ENCODE measurements at places on chromosomes 3 and 15.

- DNase-seq, result no peak
Observed at GRCh38 chr3:177725165-177725564, 527.9 kb upstream of the TBL1XR1 start.

GRCh38 chr15:64521201-64521600 is 60.8 kb downstream of the ZNF609 start:
- DNase-seq, result no peak

DNA sequence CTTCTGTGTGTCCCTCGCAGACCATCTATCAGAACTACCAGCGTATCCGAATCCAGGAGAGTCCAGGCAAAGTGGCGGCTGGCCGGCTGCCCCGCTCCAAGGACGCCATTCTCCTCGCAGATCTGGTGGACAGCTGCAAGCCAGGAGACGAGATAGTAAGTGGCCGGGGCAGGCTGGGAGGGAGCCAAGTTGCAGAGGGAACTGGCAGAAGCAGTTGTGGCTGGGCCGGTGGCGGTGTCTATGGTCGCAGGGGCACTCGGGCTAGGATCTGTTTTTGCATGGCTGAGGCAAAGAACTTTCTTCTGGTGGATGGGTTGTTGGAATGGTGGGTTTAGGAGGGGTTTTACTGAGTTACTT is 10.1 kb downstream of the MCM2 start:
- DNase-seq, result no peak

DNA sequence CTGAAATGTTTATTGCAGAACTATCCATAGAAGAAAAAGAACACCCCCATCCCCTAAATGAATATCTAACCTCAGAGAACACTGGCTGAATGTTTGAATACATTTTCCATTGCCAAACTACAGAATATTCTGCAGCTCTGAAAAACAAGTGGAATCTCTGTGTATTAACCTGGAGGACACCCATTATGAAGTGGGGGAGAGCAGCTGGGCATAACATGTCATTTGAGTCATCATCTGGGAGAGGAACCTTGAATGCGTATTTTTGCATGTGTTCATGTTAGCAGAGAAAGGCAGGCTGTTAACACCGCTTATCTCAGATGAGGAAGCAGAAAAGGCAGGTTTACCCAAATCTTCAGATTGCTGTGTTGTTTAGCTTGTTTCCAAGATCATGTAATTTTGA is 31.5 kb downstream of the ESYT3 start:
- no peak for DNase-seq

DNA sequence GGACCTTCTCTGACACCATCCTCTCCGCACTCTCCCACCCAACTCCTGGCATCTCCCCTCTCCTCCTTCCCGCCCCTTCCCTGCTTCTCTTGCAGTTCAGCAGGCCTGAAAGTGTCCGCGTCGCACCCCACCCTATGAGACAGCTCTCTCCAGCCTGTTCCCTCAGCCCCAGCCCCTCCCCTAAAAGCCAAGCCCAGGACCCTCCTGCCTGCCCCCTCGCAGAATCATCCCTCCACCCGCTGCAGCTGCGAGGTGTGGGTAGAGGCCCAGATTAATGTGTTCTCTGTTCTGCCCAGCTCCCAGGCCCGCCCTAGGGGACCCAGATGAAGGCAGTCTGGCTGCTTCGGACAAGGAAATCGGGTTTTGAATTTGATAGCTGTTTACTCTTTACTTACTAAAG is 410 bp downstream of the PRR23E start:
- DNase-seq, result no peak

GRCh38 chr15:82530606-82531379 is 9.5 kb downstream of the RPS17 start:
- DNase-seq, result peak; percentile 62

DNA sequence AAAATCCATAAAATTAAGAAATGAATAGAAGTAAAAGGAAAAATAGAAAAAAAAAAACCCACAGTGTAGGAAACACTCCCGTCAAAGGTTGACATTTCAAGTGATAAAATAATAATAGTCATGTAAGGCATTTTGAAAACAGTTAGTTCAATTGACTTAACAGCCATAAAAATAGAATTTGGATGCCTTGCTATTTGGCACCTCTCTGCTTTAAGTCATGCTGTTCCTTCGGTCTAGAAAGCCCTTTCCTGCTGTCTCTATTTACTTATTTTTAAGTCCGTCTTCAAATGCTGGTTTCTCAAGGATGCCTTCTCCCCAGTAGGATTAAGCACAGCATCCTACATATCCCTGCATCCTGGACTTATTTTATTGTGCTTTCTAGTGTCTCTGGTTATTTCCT is 22.3 kb upstream of the RETNLB start:
- DNase-seq, result no peak

DNA sequence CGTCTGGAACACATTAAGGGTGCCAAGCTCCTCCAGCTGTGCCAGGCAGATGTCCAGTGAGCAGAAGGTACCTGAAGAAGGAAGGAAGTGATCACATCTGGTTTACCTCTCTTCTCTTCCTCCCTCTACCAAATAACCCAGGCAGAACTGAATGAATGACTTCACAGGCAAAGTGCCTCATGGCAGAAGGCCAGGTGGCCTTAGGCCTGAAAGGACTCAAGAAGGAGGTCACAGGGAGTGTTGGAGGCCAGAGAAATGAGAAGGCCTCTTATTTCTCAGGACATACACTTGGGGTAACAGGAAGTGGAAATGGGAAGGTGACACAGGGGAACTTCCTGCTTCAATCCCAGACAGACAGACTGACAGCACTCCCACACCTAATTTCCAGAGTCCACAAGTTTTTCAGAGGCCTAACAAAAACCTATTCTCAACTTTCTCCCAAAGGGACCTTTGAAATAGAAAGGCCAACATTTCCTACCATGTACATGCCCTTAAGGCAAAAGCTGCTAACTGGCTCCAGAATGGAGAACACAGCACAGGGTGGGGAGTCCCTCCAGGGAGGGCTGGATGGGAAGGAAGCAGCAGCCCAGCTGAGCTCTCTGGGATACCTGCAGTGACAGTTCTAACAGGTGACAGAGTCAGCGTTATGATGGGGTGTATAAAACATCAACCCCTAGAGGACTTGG is 17.6 kb upstream of the SIN3A start:
- no peak for DNase-seq

DNA sequence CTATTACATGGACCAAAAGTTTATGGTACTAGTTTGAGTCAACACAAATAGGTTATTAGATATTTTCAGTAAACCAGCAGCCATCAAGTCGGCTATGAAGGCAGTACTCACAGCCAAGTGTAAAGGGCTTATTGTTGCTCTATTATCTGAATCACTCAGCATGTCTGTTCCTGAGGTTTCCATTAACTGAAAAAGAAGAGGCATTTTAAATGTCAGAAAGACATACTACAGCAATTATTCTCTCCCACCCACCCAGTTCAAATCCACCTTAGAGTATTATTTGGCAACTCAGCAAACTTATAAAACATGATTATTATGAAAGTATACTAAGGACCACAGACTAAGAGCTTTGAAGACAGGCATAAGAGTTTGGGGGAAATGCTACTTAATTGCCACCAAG is 93.1 kb downstream of the BTD start:
- no peak for DNase-seq

DNA sequence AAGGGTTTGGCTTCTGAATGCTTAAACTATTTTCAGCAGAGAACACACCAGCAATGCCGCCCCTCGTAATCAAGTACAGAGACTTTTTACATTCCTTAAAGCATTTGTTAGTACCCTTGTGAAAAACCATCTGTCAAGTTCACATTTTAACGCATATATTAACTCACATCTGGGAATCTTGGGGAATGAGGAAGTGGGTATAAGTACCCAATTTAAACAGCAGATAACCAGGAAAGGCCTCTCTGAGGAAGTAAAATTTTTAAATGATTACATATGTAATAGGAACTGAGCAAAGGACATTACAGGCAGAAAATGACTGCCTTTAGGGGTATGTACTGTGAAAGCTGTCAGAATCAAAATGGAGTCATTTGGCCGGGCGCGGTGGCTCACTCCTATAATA is 12.8 kb upstream of the CFAP44 start:
- no peak for DNase-seq

DNA sequence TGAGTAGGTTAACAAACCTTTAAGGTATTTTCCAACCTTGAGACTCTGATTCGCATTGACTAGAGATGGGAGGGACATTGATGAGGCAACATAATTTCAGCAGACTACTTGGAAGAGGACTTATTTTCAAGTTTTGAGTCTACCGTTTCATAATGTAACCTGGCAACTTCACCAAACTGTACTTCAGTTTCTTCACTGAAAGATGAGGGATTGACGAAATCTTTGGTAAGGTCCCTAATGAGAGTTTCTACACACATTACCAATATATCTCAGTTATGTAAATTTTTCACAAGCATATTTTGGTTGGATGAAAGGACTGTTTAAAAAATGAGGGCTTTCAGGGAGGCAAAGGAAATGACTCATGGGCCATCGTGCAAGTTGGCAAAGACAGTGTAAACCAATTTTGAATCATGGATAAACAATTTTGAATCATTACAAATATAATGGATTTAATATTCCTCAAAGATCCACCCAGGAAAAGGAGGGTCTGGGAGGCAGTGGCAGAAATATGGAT is 28.7 kb upstream of the SEMA6D start:
- peak; percentile 75 for DNase-seq

- DNase-seq, result no peak
Observed at GRCh38 chr3:39501968-39502837, 34.7 kb downstream of the MOBP start.

GRCh38 chr3:113234028-113234427 is 22.7 kb downstream of the BOC start:
- no peak for DNase-seq

- DNase-seq, result no peak
Observed at GRCh38 chr3:97439373-97439772, 325.2 kb upstream of the ARL6 start.

- DNase-seq, result no peak
Observed at GRCh38 chr3:191985691-191986090, 524.7 kb downstream of the PYDC2 start.
